ENCODE measurements at places on chromosomes 7 and 10. TPM values are rescaled to one million over a fixed set of nuclear protein-coding genes. Genes with fewer than 3 reads are reported as not detected.

- no peak for DNase-seq
Observed at GRCh38 chr7:77765906-77766800, 32.1 kb downstream of the TMEM60 start.

DNA sequence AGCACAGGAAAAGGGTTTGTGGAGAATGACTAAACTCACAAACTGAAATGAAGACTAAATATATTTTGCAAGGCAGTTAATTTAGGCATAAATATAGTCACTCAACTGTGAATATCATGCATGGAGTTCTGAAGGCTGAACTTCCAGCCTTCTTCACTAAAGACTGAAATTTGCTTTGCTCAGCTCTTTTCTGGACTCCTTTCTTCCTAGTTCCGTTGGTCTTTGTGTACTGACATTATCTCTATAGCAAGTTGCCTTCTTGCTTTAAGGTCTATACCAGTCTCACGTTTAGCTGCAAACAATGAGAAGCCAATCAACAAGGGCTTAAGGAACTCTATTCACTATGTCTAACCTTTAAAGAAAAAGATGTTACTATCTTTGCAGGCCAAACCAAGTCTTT lies 22.6 kb downstream of the GARIN1A start:
- DNase-seq = no peak

KBTBD2 gene
- total RNA-seq = 58.5 TPM

- no peak for DNase-seq
Observed at GRCh38 chr10:120940299-120940900, 89.2 kb downstream of the WDR11 start.

- no peak for DNase-seq
Observed at GRCh38 chr7:20170633-20171032, 46.6 kb downstream of the MACC1 start.

DNA sequence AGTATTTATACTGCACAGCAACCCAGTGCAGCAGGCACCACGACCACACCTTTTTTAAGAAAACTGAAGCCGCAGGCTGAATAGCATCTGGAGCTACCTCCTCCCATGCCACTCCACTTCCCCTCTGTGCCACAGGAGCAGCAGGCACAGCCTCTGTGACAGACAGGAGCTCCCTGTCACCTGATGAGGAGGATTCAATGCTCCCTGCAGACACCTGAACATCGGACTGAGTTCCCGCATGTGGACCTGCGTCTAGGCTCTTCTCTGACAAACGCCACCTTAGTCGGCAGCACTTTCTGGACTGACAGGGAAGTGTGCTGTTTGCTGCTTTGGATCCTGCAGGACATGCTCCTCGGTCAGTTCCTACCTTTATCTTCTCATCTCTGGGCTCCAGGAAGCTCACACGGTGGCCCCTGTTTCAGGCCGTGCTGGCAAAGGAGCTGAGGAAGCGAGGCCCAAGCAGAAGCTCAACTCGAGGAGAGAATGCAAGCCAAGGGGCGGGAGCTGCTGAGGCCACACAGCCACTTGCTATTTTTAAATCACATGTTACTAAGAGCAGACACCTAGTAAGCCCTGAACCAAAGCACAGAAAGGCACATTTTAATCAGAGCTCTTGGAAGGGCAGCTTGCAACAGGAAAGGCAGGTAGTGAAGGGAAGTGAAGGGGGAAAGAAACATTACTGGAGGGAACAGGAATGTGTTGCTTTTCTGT lies 56.6 kb downstream of the VOPP1 start:
- DNase-seq = no peak

DNA sequence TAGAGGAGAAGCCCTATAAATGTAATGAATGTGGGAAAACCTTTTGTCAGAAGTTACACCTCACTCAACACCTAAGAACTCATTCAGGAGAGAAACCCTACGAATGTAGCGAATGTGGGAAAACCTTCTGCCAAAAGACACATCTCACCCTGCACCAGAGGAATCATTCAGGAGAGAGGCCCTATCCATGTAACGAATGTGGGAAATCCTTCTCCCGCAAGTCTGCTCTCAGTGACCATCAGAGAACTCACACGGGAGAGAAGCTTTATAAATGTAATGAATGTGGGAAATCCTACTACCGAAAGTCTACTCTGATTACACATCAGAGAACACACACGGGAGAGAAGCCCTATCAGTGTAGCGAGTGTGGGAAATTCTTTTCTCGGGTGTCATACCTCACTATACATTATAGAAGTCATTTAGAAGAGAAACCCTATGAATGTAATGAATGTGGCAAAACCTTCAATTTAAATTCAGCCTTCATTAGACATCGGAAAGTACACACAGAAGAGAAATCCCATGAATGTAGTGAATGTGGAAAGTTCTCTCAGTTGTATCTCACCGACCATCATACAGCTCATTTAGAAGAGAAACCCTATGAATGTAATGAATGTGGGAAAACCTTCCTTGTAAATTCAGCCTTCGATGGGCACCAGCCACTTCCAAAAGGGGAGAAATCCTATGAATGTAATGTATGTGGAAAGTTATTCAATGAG lies 18.9 kb downstream of the RBAK start:
- DNase-seq = no peak

DNA sequence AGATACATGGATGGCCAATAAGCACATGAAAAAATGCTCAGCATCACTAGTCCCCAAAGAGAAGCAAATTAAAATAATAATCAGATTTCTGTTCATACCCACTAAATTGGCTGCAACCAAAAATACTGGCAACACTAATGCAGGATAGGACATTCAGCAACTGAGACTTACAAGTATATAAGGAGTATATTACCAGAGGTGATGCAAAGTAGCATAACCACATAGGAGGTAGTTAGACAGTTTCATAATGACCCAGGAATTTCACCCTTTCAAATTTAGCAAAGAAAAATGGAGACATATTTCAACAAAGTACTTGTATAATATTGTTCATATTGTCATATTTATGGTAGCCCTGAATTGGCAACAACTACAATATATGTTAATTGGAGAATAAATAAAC lies 727.8 kb downstream of the GRID1 start:
- DNase-seq = no peak

DNA sequence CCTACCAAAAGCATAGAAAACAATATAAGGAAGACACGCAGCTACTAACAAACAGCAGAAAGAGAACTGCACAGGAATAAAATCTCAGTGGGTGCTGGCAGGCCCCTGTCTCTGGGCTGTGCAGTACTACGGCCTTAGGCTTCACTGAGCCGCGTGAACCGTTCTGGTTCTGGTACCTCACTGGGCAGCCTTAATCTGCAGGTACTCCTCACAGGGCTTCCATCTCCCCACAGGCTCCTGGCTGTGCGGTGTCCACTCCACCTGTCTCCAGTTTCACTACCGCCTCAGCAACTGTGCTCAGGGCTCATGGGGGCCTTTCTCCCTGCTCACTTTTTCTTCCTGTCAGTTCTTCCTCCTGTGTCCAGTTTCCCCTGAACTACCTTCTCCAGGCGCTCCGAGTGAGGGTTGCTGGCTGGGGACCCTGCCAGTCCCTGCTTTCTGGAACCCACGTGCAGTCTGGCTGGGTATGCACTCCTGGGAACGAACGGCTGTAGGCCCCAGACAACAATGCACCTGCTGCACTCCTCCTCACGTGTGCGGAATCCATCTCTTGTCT lies 75.7 kb downstream of the VIPR2 start:
- no peak for DNase-seq

DNA sequence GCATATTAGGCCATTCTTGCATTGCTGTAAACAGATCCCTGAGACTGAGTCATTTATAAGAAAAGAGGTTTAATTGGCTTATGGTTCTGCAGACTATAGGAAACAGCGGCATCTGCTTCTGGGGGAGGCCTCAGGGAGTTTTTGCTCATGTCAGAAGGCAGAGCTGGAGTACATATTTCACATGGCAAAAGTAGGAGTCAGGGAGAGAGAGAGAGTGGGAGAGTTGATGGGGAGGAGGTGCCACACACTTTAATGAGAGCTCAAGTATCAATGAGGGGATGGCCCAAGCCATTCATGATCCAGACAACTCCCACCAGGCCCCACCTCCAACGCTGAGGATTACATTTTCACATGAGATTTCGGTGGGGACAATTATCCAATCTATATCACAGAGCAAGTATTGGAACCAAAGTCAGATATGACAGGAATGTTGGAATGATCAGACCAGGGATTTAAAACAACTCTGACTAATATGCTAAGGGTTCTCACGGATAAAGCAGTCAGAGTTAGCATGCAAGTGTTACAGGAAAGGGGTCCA lies 795.3 kb upstream of the CELF2 start:
- no peak for DNase-seq

DNA sequence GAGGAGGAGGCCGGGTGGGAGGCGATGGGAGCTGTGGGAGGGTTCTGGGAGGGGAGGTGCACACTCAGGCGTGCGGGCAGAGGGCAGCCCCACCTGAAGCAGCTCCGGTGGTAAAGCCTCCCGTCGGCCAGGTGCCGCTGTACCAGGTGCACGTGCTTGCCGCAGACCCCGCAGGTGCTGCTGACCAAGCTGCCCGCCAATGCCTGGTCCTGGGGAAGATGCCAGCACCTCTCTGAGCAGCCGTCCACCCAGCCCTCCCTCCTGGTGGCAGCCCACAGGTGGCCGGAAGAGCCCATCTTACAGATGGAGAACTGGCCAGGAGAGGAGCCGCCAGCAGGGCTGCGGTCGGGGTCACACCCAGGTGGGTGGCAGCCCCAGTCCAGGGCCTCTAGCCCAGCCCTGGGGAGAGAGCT lies 12.6 kb downstream of the MICALL2 start:
- DNase-seq = no peak

FAM237B gene
- total RNA-seq = not detected

CAMK2B gene
- not detected for total RNA-seq

DNA sequence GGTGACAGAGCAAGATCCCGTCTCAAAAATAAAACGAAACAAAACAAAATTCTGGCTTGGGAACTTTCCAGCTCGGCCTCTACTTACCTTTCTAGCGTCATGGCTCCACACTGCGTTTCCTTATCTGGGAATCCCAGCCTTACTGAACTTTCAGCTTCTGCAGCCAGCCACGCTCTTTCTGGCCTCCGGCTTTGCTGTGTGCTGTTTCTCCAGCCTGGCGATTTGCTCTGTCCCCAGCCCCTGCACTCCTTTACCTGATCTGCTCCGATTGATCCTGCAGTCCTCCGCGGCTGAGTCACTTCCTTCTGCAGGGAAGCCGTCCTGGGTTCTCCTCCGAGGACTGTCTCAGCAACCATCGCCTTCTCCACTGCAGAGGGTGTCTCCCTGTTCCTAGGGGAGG lies 71.0 kb upstream of the FAM171A1 start:
- DNase-seq = no peak

PNLIP gene
- not detected for total RNA-seq

DNA sequence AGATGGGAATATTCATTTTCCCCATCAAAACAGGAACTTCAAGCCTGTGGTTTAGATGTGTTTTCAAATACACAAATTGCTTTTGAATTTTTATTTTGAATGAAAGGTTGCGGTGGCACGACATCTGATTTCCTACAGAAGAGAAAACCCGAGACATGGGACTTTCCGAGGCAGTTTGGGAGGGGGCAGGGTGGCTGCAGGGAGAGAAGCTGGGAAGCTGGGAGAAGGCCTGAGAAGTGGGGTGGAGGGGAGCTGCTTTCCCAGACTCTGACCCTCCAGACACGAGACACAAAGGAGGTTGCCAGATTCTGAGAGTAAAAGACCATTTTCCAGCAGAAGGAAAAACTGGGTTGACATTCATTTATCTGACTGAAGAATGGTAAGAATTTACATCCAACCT lies 19.6 kb downstream of the TMEM176A start:
- no peak for DNase-seq

- DNase-seq = no peak
Observed at GRCh38 chr10:559767-560047, 129.8 kb downstream of the DIP2C start.

DNA sequence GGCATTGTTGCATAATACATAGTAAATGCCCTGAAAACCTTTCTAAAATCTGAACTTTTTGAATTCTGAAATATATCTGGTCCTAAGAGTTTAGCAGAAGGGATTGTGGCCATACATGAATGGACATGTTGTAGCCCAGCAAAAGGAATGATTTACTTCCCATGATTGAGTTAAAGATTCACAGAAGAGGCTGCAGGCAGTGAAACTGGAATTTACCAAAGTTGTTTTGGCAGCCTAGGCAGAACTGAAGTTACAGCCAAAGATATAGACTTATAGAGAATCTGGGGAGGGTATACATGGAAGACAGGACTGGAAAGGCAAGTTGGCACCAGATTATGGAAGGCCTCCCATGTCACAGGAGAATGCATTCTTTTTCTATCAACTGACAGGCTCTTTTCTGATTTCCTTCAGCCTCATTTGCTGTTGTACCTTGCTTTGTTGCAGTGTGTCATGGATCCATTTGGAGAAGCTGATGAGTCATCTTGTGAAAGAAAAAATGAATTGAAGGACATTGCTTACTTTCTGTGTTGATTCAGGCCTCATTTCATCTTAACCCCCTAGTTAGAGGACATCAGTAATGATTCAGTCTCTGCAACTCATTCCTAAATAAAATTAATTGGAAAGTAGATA lies 356.2 kb upstream of the LRGUK start:
- DNase-seq = no peak

GRCh38 chr7:102410123-102410522 lies 14.0 kb downstream of the PRKRIP1 start:
- DNase-seq = no peak

CHPF2 gene
- 48.6 TPM for total RNA-seq

DNA sequence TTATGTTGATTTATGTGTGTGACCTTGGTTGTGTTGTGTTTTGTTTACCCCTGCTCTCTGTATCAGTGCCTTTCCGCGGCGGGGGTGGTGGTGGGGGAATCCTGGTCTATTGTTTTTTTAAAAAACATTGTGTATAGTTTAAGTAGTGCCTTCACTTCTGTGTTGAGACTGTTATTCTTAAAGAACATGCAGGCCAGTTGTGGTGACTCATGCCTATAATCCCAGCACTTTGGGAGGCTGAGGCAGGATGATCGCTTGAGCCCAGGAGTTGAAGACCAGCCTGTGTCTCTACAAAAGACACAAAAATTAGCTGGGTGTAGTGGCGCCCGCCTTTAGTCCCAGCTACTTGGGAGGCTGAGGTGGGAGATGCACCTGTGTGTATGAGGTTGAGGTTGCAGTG lies 429.0 kb upstream of the LRGUK start:
- DNase-seq = no peak

DNA sequence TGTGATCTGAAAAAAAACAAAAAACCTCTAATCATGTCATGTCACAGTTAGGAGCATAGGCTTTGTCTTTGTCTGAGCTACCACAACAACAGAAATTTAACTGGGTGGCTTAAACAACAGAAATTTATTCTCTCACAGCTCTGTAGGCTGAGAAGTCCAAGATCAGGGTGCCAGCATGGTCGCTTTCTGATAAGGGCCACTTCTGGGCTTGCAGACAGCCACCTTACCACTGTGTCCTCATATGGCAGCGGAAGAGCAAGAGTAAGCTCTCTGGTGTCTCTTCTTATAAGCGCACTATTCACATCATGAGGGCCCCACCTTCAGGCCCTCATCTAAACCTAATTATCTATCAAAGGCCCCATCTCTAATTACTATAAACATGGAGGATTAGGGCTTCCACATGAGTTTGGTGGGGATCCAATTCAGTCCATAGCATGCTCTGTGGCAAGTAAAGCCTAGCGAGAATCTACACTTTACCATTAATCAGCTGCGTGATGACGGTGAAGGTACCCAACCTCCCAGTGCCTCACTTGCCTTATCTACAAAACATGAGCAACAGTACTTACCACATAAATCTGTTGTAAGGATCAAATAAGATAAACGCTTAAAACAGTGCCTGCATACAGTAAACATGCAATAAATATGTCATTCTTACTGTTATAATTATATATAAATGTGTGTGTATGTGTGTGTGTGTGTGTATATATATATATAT lies 17.3 kb downstream of the ZNF438 start:
- no peak for DNase-seq

SORCS1 gene
- total RNA-seq = not detected

All from naive thymus-derived CD8-positive, alpha-beta T cell (primary cell).